ENCODE measurements at places on chromosomes 13 and 19.

DNA sequence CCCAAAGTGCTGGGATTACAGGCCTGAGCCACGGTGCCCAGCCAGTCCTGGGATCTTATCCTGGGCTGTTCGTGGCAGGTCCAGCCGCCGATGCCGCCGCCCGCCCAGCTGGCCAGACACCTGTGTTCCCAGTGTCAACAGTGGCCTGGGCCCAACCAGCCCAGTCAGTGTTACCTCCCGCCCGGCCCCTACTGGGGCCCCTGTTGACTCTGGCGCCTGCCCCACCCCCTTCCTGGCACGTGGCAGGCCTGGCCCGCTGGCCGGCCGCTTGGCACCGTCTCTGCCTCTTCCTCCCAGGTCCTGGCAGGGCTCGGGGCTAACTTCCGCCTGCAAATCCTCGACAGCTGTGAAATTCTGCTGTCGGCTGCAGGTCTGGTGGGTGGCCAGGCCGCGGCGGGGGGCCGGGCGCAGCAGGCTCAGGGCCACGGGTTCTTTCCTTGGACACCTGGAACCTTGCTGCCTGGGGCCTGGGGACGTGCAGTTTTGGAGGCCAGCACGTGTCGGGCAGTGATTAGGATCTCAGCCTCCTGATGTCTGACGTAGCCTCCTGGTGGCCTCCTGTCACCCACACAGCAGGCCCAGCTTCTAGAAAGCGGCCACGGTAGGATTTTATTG is 9.1 kb downstream of the ARID3A start:
- DNase-seq = peak; percentile 93

DNA sequence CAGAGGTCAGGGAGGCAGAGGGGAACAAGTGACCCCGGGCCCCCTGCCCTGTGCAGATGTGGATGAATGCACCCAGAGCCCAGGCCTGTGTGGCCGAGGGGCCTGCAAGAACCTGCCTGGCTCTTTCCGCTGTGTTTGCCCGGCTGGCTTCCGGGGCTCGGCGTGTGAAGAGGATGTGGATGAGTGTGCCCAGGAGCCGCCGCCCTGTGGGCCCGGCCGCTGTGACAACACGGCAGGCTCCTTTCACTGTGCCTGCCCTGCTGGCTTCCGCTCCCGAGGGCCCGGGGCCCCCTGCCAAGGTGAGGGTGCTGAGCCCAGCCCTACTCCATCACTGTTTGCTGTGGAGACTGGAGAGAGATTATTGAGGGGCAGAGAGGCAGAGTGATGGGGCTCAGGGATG is 9.9 kb downstream of the LTBP4 start:
- no peak for DNase-seq

DNA sequence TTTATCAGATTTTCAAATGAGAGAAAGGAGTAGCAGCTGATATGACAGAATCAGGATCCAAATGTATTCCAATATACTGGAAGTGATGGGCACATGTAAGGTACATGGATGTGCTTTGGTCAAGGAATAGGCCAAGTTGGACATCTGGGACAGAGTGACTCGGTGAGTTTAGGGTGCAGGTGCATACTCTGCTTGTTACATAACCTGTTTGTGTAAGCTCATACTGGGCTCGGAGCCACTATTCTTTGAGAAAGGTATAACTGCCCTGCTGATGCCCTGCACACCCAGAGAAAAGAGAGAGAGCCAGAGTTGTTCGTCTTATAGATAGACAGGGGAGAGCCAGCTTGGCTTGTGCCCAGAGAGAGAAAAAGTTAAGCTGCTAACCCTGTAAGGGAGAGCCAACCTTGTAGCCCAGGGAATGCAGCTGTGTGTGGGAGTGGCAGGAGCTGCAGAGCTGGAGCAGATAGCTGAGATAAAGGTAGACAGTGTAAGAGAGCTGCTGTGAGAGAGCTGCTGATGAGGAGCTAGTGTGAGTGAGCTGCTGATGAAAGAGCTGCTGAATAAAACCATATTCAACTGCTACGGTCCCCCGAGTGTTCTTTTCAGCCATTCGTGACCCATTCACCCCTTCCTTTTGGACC is 40.7 kb upstream of the N4BP2L1 start:
- no peak for DNase-seq

DNA sequence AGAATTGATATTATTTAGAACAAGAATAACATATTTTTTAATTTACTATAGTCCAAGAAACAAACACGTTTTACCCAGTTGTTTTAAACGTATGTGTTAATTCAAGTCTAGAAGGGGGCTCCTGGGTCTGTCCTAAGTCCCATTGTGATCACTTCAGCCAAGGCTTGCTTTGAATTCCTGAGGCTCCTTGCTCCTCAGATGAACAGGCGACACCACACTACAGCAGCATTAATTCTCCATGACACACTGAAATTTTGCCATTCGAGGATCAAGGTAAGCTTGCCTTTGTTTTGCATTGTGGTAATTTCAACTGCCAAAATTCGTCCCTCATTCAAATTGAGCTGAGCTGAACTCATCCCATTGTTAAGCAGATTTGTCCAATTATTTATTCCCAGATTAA is 1442.6 kb downstream of the SLITRK5 start:
- DNase-seq = no peak

DNA sequence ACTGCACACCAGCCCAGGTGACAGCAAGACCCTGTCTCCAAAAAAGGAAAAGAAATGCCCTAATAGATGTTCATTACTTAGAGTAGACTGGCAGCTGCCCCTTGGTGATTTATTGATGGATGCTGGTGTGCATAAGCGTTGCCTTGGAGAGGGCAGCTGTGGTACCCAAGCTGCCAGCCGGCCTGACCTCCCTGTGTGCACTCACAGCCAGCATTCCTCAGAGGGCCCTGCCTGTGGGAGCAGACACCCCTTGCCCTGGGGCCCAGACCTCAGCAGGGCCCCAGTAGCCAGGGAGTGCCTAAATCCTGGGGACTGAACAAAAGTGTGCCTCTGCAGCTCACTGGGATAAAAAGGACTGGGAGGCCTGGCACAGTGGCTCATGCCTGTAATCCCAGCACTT is 7.8 kb upstream of the ACTN4 start:
- DNase-seq = no peak

DNA sequence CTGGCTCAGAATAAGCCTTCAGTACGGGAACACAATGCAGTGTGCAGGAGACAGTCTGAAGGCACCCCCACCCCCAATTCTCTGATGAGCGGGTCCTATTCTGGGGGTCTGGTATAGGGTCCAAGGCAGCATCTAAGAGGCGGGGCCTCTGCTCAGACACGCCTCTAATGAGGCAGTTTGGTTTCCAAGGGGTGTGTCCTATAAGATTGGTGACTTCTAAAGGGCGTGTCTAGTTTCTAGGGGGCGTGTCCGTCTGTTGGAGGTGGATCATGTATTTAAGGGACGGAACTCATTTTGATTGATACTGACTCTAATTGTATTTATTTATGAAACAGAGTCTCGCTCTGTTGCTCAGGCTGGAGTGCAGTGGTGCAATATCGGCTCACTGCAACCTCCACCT is 8.7 kb downstream of the FIZ1 start:
- no peak for DNase-seq

DNA sequence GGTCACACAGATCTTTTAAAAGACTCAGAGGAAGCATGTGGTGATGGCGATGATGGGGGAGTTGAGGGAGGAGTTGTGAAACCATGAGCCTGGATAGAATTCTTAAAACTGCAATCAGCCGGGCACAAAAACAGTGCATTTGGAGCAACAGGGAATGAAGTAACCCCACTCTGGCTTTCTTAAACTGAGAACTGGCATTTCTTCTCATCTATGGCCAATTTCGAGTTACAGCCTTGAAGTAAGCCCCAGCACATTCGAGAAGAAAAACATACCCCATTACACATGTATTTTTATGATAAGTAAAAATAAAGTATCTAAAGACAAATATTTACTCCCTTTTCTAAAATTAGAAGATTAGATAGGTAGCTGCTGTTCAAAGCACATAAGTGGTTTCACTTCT is 70.1 kb downstream of the DCLK1 start:
- no peak for DNase-seq

GRCh38 chr13:59531571-59532091 is 632.1 kb downstream of the DIAPH3 start:
- DNase-seq = peak; percentile 84

- no peak for DNase-seq
Observed at GRCh38 chr13:73681779-73682178, 452.4 kb downstream of the KLF12 start.

DNA sequence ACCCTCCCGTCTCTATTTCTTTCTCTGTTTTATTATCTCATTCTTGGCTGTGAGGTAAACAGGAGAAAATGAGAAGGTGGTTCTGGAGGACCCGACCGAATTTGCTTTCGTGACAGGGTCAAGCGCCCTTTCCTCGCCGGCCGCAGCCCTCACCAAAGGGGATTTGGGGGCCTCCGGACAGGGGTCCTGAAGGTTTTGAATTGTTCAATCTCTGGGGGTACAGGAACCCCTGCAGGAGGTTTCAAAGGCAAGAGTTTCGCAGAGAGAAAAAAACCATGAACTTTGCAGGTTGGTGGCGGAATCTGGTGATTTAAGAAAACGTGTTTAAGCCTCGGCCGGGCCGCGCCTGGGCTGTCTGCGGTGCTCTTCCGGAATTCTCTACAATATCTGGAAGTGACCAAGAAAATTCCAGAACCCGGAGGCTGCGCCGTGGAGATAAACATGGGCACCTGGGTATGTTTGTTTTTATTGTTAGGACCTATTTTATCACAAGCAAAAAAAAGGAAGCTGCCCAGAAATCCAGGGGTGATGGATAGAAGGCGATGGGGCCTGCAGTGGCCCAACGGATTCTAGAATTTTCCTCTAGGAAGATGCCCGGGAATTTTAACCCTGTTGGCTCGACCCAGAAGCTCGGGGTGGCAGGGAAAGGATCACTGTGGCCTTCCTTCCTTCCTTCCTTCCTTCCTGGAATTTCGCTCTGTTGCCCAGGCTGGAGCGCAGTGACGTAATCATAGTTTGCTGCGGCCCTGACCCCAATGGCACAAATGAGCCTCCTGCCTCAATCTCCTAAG is 14.2 kb upstream of the PTBP1 start:
- no peak for DNase-seq

GRCh38 chr13:25882466-25883357 is 169.1 kb downstream of the SHISA2 start:
- no peak for DNase-seq

GRCh38 chr19:23394511-23394910 is 760 bp downstream of the ZNF91 start:
- DNase-seq = peak; percentile 31

GRCh38 chr13:29497137-29497654 is 98.3 kb downstream of the SLC7A1 start:
- no peak for DNase-seq

- no peak for DNase-seq
Observed at GRCh38 chr19:16160445-16160942, 12.8 kb downstream of the CIB3 start.

GRCh38 chr19:28543244-28543776 is 669.6 kb downstream of the UQCRFS1 start:
- no peak for DNase-seq

DNA sequence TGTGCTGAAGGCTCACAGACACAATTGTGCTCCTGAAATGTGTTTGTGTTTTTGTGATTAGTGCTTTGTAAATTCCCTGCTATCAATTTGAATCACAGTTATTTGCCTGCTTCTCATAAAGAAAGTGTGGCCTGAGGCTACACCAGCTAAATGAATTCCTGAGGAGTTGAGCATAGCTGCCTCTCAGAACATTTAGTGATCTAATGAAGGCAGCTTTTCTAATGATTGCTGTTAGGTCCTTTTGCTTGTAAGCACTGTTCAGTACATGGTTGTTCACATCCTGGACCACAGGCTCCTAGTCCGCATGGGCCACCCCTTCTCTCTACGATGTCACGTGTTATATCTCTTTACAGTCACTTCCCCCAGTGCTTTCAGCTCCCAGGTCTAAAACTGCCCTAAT is 238.2 kb downstream of the B3GLCT start:
- DNase-seq = no peak

DNA sequence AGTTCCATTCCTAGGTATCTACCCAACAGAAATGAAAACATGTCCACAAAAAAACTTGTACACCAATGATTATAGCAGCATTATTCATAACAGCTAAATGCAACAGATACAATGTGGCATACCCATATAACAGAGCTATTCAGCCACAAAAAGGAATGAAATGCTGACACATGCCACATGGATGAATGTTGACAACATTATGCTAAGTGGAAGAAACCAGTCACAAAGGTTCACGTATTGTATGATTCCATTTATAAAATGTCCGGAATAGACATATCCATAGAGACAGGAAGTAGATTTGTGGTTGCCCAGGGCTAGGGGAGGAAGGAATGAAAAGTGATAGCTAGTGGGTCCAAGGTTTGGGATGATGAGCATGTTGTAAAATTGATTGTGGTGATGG is 10.8 kb downstream of the CRYL1 start:
- no peak for DNase-seq

DNA sequence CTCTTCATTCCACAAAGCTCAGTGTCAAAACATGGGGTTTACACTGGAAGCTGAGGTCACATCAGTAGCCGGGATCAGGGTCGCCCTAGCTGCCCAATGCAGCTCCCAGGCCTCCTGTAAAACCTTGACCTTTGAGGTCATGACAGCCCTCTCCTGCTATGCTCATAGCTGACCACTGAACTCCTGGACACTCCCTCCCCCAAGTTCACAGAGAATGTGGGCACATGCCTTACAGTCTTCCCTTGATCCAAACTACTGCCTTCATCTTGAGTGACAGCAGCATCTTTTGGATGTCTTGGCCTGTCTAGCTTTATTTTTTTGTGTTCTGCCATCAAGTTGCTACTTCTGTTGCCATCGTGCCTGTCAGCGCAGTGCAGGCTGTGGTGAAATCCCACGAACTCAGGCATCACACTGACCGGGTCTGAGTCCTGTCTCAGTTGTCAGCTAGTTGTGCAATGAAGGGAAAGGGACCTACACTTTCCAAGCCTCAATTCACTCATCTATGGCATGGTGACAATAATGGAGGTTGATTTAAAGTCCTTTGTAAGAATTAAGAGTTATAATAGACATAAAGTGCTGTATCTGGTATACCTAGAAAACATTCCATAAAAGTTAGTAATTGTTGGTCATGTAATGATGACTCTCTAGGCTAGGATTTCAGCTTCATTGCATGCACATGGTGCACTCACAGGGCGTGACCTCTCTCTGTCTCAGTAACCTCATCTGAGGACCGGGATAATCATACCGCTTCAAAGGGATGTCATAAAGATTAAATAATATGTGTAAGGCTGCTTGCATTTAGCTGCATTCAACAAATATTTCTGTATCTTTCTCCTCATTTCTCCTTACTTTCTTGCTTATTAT is 16.4 kb upstream of the ALOX5AP start:
- DNase-seq = peak; percentile 47

DNA sequence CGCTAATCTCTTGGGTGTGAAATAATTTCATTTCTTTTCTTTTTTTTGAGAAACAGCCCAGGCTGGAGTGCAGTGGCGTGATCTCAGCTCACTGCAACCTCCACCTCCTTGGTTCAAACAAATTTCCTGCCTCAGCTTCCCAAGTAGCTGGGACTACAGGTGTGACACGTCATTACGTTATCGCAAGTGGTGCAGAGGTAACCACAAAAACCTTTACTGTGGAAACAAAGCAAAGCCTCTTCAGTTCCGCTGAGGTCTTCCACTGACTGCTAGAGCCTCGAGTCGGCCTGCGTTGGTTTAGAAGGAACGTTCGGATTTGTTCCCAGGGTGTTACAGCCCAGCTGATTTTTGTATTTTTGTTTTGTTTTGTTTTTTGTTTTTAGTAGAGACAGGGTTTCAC is 2.0 kb upstream of the ZNF784 start:
- no peak for DNase-seq

Measured in suppressor macrophage (primary cell).